ENCODE measurements at places on chromosomes 3 and 15. TPM values are rescaled to one million over a fixed set of nuclear protein-coding genes. Genes with fewer than 3 reads are reported as not detected.

PRKCI gene
- 28.5 TPM for total RNA-seq

LRTM1 gene
- total RNA-seq: not detected

PDCD10 gene
- total RNA-seq: 49.4 TPM

SLCO2A1 gene
- 17.6 TPM for total RNA-seq

CPEB1 gene
- 0.12 TPM for total RNA-seq

C3orf33 gene
- 0.84 TPM for total RNA-seq

CCDC51 gene
- 15.3 TPM for total RNA-seq

B3GALNT1 gene
- total RNA-seq: 5.2 TPM

GOLGA8S gene
- total RNA-seq: 0.24 TPM

PIGZ gene
- 3.7 TPM for total RNA-seq

SLC2A2 gene
- total RNA-seq: not detected

Measured in esophagus mucosa (tissue), 1 donor.